ENCODE measurements at places on chromosomes 6 and 20.
A peak's percentile ranks its signal among the peaks of the same experiment; 100 is the strongest.

DNA sequence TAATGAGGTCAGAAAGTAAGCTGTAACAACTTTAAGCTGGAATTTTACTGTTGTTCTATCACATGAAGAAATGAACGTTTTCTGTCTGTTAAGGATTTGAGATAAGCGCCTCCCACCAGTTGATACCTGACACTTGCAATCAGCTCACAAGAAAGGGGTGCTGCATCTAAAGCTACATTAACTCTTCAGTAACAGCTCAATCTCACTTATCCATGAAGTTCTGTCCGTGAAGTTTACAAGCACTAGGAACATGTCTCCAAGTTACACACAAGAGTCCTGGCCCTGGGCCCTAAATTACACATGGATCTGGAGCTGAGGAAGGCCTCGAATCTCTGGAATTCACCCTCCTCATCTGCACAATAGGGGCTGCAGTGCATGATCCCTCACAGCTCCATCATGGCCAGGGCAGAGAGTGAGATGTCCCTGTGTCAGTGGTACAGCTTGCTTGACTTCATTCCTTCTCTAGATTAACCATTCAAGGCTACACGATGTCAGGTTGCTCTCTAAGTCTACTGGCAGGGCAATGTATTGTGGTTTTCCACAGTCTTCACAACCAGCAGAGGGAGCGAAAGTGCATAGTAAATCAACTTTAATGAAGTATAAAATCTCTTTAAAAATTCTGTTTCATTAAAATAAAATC, 182.4 kb upstream of the MCHR2 start:
- DNase-seq = no peak

GRCh38 chr6:92715991-92716390, 703.4 kb downstream of the EPHA7 start:
- DNase-seq = no peak

- peak; percentile 43 for DNase-seq
Observed at GRCh38 chr20:60262967-60263603, 304.9 kb downstream of the CDH26 start.

DNA sequence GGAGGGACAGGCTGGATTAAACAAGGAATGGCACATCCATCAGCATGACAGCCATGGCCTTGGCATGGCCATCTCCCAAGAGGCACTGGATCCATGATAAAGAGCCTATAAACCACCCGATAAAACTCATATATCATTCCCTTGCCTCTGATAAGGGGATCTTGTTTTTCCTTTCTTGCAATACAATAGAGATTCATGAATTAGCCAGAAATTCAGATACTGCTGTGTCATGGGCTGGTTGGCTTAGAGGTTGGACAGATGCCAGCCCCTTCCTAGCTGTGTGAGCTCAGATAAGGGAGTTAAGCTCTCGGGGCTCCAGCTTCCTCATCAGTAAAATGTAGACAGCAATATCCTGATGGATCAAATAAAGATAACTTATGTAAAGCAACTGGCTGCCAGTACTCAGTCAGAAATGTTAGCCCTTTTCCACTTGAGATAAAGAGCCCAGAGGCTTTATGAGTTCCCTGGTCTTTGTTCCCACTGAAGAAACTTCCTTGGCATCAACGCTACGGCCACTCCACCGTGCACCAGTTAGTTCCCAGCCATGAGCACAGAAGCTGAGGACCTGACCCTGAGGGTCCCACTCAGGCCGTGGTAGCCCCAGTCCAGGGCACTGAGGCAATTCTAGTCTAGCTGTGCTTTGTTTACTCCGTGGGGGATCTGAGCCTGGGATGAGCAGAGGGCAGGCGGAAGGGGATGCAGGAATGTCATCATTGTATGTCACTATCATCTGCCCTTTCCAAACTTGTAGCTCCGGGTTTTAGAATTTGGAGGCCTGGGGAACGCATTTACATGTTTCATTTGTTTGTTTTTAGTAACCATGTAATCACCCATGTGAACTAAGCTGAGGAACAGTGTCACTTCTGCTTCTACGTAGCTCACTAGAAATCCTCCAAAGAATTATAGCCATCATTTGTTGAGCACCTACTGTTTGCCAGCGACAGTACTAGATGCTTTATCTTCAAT, 67.2 kb upstream of the TBC1D7 start:
- no peak for DNase-seq

DNA sequence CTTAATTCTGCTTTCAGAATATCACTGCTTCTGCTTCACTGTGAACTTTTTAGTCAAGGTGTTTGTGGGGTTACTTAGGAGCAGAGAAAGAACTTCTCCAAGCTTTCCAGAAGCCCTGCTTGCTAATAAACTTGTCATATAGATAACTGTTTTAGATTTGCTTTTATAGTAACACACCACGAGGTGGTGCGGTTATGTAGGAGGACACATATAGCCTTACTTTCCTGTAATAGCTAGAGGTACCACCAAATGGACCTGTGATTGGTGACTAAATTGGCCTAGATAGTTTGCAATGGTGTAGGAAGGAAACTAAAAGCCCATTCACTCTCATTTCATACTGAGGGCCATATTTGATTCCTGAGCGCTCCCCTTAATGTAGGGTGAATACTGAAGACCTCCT, 52.3 kb upstream of the BCLAF1 start:
- no peak for DNase-seq

DNA sequence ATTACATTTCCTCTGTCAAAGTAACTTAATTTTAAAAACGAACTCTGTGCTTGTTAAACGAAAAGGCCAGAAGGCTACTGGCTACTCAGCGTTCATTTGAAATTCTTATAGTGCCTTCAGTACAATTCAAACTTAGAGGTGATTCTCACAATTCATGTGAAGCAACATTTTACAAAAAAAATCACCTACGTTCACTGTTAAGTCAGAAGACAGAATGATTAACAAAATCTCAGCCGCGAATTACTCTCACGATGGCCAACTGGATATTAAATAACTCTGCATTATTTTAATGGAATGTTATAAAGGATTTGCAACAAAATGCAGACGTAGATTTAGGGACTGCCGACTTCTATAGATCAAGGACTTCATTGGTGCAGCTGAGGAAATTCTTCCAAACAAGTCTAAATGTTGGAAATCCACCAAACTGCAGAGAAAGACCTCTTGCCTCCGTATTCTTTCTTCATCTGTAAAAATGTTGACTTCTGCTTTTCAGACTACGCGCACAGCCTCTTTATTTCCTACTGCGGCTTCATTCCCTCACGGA, 1.6 kb upstream of the QKI start:
- DNase-seq = peak; percentile 26

DNA sequence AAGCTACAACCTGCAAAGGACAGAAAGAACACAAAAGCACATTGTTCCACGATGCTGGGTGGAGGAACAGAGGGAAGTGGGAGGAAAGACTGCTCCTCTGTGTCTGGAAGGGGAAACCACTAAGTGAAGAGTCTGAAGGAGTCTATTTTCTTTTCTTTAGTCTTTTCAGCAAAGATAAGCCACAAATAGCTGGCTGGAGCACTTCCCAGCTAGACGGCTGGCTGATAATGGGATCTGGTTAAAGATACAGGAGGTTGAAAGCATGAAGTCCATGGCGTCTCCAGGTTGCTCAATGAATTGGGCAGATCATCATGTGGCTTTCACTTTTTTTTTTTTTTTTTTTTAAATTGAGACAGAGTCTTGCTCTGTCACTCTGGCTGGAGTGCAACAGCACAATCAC, 154.0 kb upstream of the KCNG1 start:
- no peak for DNase-seq

DNA sequence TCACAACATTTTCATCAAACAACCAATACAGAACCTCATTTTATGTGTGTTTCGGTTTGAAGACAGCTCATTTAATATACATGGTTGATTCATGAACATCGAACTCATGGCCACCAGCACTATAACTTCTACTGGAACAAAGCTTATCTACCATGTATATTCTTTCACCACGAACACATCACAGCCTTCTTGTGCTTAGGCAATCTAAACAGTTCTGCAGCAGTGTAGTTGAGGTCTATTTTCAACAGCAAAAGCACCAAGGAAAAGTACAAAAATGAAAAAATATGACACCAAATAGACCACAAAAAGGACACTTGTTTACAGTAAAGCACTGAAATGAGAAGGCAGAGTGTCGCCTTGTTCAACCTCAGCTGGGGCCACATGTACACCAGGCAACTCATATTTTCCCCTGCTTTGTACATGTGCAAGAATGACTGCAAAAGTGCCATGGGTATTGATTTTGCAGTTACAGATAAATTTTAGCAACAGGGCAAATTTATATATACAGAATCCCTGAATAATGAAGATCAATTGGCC, 25.8 kb upstream of the KCNK5 start:
- DNase-seq = no peak

DNA sequence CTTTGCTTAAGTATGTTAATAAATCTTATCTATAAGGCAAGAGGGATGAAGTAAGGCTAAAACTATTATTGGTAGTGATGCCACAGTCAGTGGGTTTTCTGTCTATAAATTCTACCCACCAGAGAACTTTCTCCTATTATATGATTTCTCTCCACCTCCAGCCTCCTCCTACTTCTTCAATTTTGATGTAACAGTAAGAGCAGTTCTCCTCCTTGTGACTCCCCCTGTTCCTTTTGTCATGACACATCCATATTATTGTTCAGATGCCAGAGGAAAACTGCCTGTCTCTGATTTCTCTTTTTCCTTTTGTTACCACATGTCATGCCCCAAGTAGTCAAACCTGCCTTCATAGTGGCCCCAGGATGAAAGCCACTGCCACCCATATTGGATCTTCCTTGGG, 9.1 kb upstream of the RCAN2 start:
- no peak for DNase-seq

GRCh38 chr6:90263633-90264032, 33.0 kb downstream of the BACH2 start:
- no peak for DNase-seq

GRCh38 chr20:45576995-45577394, 2.1 kb downstream of the WFDC8 start:
- no peak for DNase-seq

- no peak for DNase-seq
Observed at GRCh38 chr20:45365444-45365970, 2.6 kb downstream of the SYS1 start.

DNA sequence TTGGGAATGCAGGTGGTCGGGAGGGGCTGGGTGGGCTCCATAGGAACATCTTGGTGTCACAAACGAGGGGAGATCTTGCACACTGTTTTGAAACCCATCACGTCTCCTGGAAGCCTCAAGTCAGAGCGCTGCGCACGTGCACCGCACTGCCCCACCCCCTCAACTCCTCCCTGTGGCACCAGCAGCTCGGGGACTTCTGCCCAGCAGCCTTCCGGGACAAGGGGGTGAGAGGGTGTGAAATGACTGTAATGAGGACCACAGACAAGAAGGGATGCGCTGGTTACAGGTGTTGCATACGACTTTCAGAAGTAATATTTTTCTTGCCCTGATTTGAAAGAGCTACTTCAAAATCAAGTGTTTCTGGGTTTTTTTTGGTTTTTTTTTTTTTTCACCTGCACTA, 60.3 kb downstream of the FOXC1 start:
- no peak for DNase-seq

- DNase-seq = no peak
Observed at GRCh38 chr20:63847237-63848002, 13.9 kb upstream of the ABHD16B start.

DNA sequence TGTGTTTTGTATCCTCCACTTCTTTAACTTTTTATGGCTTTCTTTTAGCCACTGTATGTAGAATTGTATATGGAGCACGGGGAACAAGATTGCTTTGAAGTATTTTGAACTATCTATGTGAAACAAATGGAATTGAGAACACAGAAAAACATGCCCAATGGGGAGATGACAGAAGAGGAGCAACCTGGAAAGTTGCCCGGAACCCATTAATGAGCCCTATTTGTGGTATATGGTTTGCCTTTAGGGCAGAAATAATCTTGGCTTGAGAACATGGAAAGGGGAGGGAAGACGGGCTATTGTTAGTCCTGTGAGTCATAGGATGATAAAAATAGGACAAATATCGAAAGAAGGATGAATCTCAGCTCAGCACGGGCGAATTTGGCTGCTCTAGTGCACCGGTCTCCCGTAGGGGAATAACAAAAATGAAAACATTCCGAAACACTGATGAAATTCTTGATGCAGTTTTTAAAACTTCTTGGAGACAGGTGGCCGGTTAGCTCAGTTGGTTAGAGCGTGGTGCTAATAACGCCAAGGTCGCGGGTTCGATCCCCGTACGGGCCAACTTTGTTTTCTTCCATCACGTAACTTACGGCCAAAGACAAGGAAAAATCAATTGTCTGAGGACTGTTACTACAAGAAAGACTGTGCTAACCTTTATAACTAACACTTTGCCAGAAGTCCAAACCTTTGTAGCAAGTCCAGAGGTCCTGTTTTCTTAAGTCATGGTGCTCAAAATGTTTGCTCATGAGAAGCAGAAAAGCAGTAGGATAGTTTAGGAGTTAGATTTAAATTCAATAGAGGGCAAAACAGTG, 15.7 kb downstream of the HMGN4 start:
- peak; percentile 55 for DNase-seq

- no peak for DNase-seq
Observed at GRCh38 chr6:74879234-74879633, 326.6 kb downstream of the COL12A1 start.

- DNase-seq = peak; percentile 78
Observed at GRCh38 chr20:2729251-2729713, 36.7 kb downstream of the EBF4 start.

GRCh38 chr6:86723729-86724128, 213.6 kb upstream of the HTR1E start:
- DNase-seq = no peak

- DNase-seq = no peak
Observed at GRCh38 chr6:166618866-166619761, 7.9 kb downstream of the RPS6KA2 start.

DNA sequence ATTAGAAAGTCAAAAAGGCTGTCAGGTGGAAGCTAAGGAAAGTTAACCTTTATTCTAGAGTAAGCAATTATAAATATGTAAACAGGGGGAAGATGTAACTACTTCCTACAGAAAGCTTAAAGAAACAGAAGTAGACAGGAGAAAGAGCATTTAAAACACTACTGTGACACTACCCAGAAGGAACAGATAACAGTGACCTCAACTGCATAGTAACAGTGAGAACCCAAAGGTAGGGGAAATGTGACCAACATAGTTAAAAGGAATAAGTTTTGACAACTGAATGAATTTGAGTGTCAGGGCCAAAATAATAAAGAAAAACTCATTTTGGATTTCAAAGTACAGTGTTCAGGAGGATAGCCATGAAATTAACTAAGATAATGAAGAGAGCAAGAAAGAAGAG, 43.5 kb downstream of the IBTK start:
- DNase-seq = no peak

DNA sequence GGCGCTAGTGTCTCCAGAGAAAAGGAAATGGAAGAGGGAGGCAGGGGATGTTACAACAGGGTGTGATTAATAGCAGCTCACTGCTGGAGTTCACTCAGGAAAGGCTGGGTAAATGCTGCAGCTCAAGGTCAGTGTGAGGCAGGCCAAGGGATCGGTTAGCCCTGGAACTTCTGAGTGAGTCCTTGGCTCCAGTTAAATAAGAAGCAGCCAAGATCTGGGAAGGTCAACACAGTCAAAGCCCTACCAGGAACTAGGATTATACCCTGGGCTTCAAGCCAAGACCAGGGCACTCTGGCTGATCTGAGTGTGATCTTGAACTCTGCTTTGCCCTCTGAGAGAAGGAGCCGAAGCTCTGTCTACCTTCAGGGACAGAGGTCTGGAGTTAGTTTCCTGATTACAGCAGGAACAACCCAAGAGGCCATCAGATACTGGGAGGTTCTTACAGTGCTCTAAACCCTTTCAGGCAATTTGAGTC, 44.3 kb downstream of the TPD52L1 start:
- no peak for DNase-seq

- no peak for DNase-seq
Observed at GRCh38 chr20:15515691-15516090, 1057.6 kb downstream of the KIF16B start.
